ENCODE measurements at places on chromosomes 12 and 14. TPM values are rescaled to one million over a fixed set of nuclear protein-coding genes. Genes with fewer than 3 reads are reported as not detected.

The PZP gene
- 1.3 TPM for polyA plus RNA-seq

The AGAP2 gene
- polyA plus RNA-seq = 0.85 TPM

The GALC gene
- polyA plus RNA-seq = 24.0 TPM

The NANOG gene
- polyA plus RNA-seq = 0.24 TPM

The CIROP gene
- not detected for polyA plus RNA-seq

The HSPB8 gene
- 19.3 TPM for polyA plus RNA-seq

The ABCC9 gene
- polyA plus RNA-seq = 18.5 TPM

The TRAFD1 gene
- polyA plus RNA-seq = 39.4 TPM

The ESRRB gene
- 0.72 TPM for polyA plus RNA-seq

The ASPG gene
- polyA plus RNA-seq = 9.9 TPM

The SLC5A8 gene
- polyA plus RNA-seq = 0.16 TPM

The RAD9B gene
- 1.1 TPM for polyA plus RNA-seq

The GYS2 gene
- polyA plus RNA-seq = not detected

The CORO1C gene
- polyA plus RNA-seq = 95.3 TPM

The GPD1 gene
- 0.72 TPM for polyA plus RNA-seq

The SIX6 gene
- polyA plus RNA-seq = not detected

The APAF1 gene
- polyA plus RNA-seq = 59.3 TPM

The ADAMTS20 gene
- 0.13 TPM for polyA plus RNA-seq

The TESPA1 gene
- polyA plus RNA-seq = 1.0 TPM

The DHRS2 gene
- 0.47 TPM for polyA plus RNA-seq

The HOXC5 gene
- not detected for polyA plus RNA-seq

The KRT72 gene
- 0.18 TPM for polyA plus RNA-seq

The LTBR gene
- polyA plus RNA-seq = 74.7 TPM

The FSCB gene
- not detected for polyA plus RNA-seq

All from right lung (tissue), 10 donors.